ENCODE measurements at places on chromosomes 16 and 17.

- no peak for DNase-seq
Observed at GRCh38 chr16:9966569-9967157, 215.6 kb downstream of the GRIN2A start.

- no peak for DNase-seq
Observed at GRCh38 chr17:67449065-67449464, 72.0 kb downstream of the PITPNC1 start.

DNA sequence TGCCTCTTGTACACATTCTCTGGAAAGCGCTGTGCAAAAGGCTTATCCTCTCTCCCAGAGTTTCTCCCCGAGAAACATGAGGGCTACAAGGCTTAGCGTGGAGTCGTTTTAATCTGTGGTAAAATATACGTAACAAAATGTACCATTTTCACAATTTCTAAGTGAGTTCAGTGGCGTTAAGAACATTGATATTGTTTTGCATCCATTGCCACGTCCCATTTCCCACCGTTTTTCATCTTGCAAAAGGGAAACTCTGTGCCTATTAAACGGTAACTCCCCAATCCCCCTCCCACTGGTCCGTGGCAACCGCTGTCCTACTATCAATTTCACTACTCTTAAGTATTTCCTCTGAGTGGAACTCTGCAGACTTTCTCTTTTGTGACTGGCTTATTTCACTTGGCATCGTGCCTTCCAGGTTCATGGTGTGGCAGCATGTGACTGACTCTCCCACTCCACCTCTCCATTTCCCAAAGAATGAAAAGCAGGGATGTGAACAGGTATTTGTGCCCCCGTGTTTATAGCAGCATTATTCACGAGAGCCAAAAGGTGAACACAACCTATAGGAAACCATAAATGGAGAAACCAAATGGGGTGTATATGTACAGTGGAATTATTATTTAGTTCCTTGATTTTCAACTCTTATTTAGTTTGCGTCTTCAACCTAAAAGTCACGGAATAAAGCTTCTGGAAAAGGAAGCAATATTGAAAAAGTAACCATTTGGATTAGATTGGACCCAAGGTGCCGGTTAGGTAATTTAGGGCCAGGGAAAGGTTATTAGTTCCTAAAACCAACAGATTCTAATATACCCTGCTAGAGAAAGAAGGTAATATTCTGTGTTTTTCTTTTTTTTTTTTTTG is 1.1 kb upstream of the USP32 start:
- no peak for DNase-seq

DNA sequence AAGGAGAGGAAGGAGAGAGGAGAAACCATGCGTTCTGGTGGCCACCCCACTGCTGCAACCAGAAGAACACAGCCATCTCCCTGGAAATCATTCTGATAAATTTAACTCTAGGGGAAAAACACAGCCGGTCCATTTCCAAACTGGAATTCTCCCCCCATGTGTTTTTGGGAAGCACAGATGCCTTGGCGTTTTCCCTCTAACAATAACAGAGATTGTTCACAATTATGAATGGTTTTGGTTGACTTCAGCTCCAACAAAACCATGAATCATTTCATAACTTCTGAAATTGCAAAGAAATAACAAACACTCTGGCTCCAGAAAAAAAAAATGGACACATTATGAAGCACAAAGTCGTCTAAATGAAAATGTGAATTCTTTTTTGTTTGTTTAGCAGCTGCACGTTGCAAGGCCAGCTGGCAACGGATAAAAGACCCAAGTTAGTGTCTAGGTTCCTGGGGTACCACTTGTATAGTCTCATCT is 46.2 kb downstream of the GNAO1 start:
- DNase-seq = no peak

- no peak for DNase-seq
Observed at GRCh38 chr16:75224306-75225082, 5.7 kb downstream of the CTRB1 start.

DNA sequence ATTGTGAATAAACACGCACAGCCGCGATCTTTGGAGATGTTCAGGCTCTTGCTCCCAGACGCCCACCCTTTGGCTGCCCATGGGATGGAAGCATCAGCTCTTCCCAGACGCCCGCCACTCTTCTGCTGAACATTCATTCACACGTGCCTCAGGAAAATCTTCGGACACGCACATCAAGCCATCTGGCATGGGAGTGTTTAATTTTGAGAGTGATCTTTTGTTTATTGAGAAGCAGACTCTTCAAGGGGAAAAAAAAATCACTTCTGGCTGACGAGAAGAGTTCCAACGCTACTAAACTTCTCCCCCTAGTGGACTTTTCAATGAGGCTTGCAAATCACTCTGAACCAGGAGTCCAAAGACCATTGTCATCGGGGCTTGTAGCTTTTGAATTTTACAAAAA is 62.0 kb upstream of the NUDT7 start:
- no peak for DNase-seq

GRCh38 chr17:75380315-75380714 is 25.2 kb downstream of the GRB2 start:
- DNase-seq = no peak

DNA sequence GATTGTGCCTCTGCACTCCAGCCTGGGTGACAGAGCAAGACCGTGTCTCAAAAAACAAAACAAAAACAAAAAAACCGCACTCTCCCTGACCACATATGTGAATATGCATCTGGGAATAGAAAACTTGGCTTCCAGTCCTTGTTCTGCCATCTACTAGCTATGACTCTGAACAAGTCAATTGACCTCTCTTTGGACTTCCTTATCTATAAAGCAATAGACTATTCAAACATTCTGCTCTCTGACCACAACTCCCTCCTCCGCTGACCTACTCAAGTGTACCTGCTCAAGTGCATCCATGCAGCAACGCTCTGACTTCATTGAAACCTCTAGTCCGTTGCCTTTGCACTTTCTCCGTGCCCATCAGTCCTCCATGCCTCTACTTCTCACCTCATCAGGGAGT is 52.6 kb upstream of the KDM6B start:
- DNase-seq = no peak

DNA sequence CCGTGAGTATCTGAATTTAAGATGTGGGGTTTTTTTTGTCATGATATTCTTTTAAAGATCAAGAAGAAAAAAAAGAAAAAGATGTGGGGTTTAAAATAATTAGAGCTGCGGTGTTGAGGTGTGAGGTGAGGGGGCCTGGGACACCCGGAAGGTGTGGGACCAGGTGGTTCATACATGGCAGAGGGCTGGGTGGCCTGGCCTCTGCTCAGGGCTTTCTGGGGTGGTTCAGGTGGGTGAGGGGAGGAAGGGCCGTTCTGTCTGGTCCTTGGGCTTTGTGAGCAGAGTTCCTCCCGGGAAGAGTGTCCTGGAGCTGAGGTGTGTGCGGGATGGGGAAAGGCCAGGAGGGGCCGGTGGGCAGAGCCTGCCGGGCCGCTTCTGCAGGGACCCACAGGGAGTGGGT is 5.0 kb downstream of the PRSS27 start:
- DNase-seq = no peak

- no peak for DNase-seq
Observed at GRCh38 chr16:48503779-48504178, 106.2 kb downstream of the N4BP1 start.

DNA sequence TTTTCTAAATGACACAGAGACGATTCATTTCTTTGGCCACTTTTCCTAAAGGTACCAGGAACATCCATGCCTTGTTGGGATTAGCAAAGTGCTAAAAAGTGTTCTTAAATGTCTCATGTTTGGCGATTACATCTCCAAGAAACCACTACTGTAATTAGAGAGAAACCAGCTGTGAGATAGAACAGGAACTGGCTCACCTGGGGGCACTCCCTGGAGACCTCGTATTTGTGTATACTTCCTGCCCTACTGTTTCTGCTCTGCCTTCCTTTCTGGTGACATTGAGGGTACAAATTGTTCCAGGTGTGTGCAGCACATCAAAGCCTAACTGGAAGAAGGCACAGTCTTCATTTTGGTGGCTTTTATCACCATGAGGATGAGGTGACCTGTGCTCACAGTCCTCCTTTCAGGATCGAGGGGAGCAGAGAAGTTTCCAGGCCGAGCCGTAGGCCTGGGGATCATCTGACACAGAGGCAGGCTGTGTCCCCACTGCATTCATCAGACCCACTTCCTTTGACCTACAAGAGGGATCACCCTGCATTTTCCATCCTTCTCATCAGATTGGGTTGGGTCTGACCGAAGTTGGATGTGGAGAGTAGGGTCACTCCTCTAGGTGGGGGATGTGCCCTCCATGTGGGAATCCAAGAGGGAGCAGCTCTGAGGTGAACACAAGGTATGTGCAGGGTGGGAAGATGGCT is 23.7 kb downstream of the CCL4 start:
- DNase-seq = no peak

All from stimulated activated CD4-positive, alpha-beta T cell treated with anti-CD3 and anti-CD28 coated beads, Interleukin-1b, Interleukin-23, amount 100 ng/mL, for 1 hour (primary cell).